ENCODE measurements at places on chromosomes 6 and 20. TPM values are rescaled to one million over a fixed set of nuclear protein-coding genes. Genes with fewer than 3 reads are reported as not detected.

BAG2 gene
- total RNA-seq, result 10.0 TPM

NUP153 gene
- total RNA-seq, result 27.1 TPM

SLC16A10 gene
- total RNA-seq, result not detected

RPP40 gene
- total RNA-seq, result 14.9 TPM

E2F1 gene
- total RNA-seq, result 3.9 TPM

CASS4 gene
- 0.78 TPM for total RNA-seq

PCSK2 gene
- total RNA-seq, result 0.48 TPM

SLPI gene
- 4.9 TPM for total RNA-seq

SLC13A3 gene
- 8.2 TPM for total RNA-seq

All from epithelial cell of alveolus of lung (primary cell).